ENCODE measurements at places on chromosomes 5 and 9.

- no peak for DNase-seq
Measured at GRCh38 chr5:71899865-71900342, 180.8 kb downstream of the CARTPT start.

- no peak for DNase-seq
Measured at GRCh38 chr5:172106511-172107356, 81.3 kb downstream of the STK10 start.

- DNase-seq, result no peak
Measured at GRCh38 chr5:21776466-21776865, 1076.7 kb downstream of the CDH12 start.

- no peak for DNase-seq
Measured at GRCh38 chr9:221989-222776, 7.5 kb downstream of the DOCK8 start.

GRCh38 chr9:96299823-96300222, 2.2 kb downstream of the HSD17B3 start:
- DNase-seq, result no peak

DNA sequence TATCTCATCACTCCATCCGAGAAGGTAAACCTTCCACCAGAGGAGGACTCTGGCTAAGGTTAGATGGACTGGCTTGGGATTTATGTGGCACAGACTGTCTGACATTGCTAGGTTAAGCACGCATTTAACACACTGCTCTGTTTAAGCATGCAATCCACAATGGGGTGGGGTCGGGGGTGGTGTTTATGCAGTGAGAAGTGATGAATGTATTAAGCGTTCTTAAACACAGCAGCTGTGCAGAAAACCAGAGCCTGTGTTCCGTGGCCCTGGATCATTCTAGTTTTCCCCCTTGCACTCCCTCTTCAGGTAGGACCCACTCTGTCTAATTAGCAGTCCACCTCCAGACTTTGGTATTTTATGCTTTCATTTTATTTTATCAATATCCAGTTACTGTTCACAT, 46.4 kb downstream of the STXBP1 start:
- no peak for DNase-seq

- DNase-seq, result no peak
Measured at GRCh38 chr5:141250576-141250975, 5.4 kb downstream of the PCDHB15 start.

DNA sequence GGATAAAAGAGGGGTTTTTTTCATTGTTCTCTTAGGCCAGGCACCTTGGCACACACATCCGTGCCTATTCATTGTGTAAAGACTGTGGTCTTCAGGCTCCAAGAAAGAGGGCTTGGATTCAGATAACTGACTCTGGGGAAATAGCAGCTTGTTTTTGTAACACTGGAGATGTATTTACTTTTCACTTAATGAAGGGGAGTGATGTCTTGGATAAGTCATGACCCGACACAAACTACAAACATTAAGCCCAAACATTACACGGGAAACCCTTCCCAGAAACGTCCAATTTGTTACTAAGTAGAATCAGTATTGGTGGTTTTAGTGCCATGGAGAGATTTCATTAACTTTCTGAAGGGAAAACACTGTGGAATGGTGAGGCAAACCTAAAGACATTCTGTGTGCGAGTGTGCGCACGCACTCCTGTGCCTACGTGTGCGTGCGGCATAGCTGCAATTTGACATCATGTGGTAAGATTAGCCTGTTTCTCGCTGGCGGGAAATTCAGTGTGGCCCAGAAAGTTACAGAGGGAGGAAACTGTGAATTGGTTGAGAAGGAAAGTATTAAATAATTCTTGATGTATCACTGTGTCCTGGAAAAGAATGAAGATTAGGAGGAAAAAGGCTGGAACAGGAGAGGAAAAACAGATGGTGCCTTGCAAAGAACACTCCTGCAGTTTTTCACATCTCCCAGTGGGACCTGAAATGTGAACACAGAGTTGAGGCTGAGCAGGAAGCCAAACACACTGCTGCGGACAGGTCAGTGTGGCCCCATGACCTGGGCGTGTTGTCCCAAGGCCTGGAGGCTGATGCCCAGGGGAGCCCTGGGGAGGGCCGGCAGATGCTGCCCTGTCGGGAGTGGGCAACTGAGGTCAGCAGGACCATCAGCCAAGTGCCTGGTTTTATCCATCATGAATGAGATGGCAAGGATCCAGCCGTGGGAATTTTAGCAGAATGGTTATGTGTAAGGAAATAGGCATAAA, 108.5 kb downstream of the GAS1 start:
- DNase-seq, result no peak

DNA sequence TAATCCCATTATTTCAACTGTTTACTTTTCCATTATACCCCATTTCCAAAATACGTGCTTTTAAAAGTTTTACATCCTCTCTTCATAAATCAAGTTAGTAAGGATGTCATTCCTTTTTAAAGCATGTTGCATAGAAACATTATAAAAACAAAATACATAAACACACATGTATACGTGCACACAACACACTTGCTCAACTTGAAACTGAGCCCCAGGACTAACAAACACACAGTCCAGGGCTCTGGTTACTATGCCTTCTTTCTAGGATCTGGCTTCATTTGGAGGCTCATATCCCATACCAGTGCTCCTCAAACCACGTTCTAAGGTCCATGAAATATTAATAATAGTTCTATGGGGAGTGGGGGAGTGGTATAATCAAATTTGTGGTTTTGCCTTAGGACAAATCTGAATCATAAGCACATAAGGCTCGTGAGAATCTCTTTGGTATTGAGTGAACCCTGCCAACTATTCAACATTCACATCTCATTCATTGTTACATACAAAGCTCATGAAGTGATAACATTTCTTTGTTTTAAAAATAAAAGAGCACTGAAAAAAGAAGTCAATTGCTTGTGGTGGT, 55.2 kb downstream of the NFIB start:
- no peak for DNase-seq

- no peak for DNase-seq
Measured at GRCh38 chr9:32672469-32672868, 37.0 kb upstream of the TAF1L start.

DNA sequence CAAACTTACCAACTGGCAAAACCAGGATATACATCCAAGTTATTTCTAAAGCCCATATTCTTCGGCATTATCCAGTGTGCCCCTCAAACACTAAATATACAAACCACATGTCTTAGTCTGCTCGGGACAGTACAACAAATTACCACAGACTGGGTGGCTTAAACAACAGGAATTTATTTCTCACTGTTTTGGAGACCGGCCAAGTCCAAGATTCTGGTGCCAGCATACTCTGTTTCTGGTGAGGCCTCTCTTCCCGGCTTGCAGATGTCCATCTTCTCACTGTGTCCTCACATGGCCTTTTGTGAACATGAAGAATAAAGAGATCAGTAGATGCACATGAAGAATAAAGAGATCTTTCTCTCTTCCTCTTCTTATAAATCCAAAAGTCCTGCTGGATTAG, 12.9 kb upstream of the SLCO6A1 start:
- no peak for DNase-seq

DNA sequence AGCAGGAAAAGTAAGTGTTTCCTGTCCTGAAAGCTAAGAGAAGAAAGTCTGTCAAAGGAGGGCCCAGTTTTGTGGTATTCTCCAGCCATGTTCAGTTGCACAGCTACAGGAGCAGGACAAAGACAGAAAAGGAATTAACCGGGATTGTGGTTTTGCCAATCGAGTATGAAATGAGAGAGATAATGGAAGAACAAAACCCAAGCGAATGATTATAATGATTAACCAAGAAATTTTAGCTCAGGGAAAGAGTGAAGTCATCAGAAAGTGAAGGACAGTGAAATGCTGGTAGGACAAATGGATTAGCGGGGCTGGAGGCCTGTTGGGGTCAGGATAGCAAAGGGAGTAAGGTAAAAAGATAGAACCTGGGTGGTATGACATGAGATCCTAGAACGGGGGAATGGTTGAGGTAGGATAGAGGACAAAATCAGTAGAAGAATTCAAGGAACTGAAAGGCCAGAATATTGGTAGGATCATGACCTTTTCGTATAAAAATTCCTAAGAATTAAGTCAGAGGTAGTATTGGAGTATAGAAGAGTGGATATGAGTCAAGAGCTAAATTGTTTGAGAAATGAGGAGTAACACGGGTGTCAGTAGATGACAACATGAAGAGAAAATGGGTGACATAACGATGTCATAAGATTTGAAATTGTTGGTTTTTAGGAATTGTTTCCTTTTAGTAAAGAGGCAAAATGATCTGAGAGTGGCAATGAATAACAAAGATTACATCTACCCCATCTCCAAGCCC, 52.8 kb downstream of the DIAPH1 start:
- DNase-seq, result no peak

GRCh38 chr5:87924436-87924835, 344.2 kb downstream of the TMEM161B start:
- DNase-seq, result no peak

GRCh38 chr5:179794171-179794570, 385 bp downstream of the LTC4S start:
- no peak for DNase-seq

DNA sequence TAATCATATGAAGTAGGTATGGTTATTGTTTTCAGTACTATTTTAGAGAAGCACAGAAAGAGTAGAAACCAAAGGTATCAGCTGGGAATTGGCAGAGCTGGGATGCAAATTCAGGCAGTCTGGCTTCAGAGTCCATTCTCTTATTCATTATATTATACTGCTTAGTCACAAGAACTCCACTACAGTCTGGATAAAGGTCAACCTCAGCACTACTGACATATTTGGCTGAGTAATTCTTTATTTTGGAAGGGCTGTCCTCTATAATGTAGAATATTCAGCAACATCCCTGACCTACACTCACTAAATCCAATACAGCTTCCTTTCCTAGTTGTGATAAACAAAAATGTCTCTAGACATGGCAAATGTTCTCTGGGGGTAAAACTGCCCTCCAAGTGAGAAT, 37.6 kb downstream of the PTGER4 start:
- DNase-seq, result no peak

GRCh38 chr5:51832934-51833470, 449.8 kb downstream of the ISL1 start:
- DNase-seq, result no peak

- no peak for DNase-seq
Measured at GRCh38 chr9:99201603-99202002, 20.1 kb downstream of the ALG2 start.

- no peak for DNase-seq
Measured at GRCh38 chr5:154345255-154345952, 100.4 kb upstream of the SAP30L start.

DNA sequence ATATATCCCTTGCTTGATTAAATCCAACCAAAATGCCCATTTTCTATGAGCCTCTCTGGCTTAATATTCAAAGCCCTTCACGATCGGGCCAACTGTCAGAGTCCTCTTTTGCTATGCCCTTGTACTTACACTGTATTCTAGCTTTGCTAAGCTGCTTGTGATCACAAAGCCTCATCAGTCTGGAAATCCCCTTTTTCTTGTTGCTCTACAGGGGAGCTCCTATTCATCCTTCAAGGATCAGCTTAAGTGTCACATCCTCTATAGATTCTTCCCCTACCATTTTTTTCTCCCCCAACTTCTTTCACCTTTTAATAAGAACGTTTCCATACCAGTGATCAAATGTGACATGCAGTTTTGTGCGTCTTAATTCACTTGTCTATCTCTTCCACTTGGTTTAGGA, 450.4 kb upstream of the CHD1 start:
- no peak for DNase-seq

- DNase-seq, result no peak
Measured at GRCh38 chr5:68318955-68319705, 103.6 kb downstream of the PIK3R1 start.

DNA sequence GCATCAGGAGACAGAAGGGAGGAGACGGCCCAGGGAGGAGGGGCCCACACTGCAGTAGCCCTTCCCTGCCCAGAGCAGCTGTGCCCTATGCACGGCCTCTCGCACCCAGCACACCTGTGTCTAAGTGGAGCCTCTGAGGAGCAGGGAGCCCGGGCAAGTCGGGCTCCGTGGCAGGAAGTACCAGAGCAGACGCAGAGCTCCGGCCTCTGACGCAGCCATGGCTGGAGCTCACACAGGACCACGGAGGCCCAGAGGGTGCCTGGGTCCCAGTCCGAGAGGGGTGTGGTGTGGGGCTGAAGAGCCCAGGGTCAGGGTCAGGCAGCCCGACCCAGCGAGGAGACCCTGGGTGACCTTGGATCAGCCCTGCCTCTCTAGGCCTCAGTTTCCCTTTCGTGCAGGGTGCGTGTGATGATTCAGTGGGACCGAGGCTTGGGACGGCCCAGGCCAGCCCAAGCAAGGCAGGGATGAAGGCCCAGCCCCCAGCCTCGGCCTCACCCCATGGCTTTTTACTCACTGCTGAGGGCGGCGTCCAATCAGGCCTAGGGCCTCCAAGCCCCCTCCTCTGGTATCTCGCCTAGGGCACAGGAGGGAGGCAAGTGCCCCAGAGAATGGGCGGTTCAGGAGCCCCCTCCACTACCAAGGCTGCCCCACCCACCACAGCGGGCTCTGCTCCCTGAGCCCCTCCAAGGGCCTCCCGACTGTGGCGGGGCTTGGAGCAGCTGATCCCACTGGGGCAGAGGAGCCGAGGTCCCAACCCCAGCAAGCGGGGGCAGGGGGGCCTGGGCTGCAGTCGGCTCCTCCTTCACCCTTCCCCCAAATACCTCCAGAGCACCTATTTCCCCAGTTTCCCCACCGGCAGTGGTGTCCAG, 4.3 kb upstream of the AGPAT2 start:
- no peak for DNase-seq

DNA sequence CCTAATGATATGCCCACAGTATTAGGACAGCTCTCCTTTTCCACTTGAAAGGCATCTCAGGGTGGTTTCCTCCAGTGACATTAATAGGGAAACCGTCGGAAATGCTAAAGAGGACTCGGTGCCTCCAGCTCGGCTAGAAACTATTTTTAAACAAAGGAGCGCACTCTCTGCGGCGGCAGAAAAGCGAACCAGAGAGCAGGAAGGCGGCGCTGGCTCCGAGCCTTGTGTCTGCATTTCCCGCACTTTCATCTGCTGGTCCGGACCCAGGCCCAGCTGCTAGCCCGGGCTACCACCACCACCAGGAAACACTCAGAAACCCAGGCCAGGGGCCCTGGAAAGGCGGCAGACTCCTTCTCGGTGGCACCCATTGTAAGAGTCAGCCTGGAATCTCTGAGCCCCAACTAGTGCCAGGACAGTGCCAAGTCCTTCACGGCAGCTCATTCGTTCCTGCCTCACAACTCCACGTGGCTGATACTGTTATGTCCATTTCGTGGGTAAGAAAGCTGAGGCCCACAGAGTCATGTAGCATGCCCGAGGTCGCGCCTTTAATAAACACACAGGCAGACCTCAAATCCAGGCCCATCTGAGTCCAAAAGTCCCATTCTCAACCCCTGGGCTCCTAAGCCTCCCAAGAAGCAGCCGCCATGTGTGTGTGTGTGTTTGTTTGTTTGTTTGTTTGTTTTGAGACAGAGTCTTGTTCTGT, 73.9 kb downstream of the VAV2 start:
- DNase-seq, result no peak

- DNase-seq, result no peak
Measured at GRCh38 chr9:16303506-16303905, 567.0 kb downstream of the BNC2 start.

GRCh38 chr5:73901043-73901442, 275.0 kb downstream of the ARHGEF28 start:
- no peak for DNase-seq

Measured in Jurkat, Clone E6-1 (cell line).